NCI-H460 (cell line): ENCODE measurements at places on chromosomes 2 and 18.

GRCh38 chr2:168135121-168135520, 112.3 kb downstream of the STK39 start:
- DNase-seq, result no peak

GRCh38 chr2:3596901-3597417, 2.0 kb downstream of the COLEC11 start:
- DNase-seq, result no peak

GRCh38 chr18:54357082-54357659, 487 bp downstream of the STARD6 start:
- DNase-seq, result no peak

GRCh38 chr2:62713837-62714236, 8.3 kb downstream of the EHBP1 start:
- DNase-seq, result no peak

- no peak for DNase-seq
These were observed 12.1 kb downstream of the CCDC141 start for GRCh38 chr2:179037807-179038206.

DNA sequence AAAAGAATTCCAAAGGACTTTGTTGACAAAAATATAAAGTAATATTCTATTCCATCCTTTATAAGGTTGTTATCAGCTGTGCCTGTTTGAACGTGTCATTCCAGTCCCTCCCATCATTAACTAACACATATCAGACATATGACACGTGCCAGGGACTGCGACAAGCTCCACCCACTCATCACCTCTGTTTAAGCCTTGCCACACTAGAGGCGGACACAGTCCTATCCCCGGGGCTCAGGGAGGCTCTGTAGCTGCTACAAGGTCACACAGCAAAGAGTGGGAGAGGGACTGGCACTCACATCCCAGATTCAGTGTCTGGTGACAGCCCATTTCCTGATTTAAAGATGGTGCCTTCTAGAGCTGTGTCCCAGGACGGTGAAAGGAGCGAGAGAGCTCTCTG, 30.0 kb downstream of the TBC1D8 start:
- DNase-seq, result no peak

GRCh38 chr2:149782572-149782971, 195.0 kb upstream of the MMADHC start:
- no peak for DNase-seq

- no peak for DNase-seq
These were observed 726 bp upstream of the SS18 start for GRCh38 chr18:26091047-26091630.

GRCh38 chr18:36297417-36298125, at the start of gene FHOD3:
Gene FHOD3 (plus strand): TSS chr18:36297713. CDS start chr18:36297836, 123 bp downstream.
- DNase-seq, result peak; percentile 43

DNA sequence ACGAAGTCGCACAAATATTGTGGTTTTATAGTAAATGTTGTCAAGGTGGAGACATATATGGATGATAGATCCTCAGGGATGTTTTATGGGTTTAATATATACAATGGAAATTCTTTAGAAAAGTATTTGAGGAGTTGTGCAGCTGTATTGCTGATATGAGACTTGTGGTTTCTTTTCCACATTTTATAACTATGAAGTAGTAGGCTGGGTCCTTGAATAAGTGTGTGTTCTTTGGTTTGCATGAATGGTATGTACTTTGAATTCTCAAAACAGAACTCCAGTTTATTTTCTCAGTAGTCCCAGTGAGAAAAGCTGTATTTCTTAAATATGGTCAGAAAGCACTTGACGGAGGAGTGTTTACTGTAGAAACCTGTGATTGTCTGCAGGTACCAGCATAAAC, 42.4 kb downstream of the PLCL1 start:
- DNase-seq, result no peak

- no peak for DNase-seq
These were observed 18.0 kb downstream of the PTPN18 start for GRCh38 chr2:130373808-130374365.

GRCh38 chr2:72511906-72512305, 313.9 kb downstream of the EXOC6B start:
- DNase-seq, result no peak

- DNase-seq, result no peak
These were observed 83.4 kb upstream of the CYP20A1 start for GRCh38 chr2:203155406-203155805.

GRCh38 chr2:42755191-42755880, 8.6 kb downstream of the OXER1 start:
- DNase-seq, result no peak

GRCh38 chr2:37816686-37817085, 108.4 kb upstream of the RMDN2 start:
- DNase-seq, result no peak

DNA sequence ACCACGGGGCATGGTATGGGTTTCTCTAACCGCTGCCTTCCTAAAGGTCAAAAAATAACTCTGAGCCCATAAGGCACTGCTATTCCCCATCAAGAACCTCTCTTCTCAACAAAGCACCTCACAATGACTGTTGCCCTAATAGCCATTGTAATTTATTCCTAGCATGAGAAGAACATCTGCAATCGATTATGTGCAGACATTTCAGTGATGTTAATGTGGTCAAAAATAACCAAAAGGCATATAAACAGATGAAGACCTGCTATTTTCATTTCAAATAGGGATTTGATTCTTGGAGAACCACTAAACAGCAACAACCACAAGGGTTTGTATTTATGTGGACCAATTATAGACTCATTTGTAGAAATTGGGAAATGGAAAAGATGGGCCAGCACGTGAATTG, 356.6 kb downstream of the FBXO15 start:
- DNase-seq, result no peak

DNA sequence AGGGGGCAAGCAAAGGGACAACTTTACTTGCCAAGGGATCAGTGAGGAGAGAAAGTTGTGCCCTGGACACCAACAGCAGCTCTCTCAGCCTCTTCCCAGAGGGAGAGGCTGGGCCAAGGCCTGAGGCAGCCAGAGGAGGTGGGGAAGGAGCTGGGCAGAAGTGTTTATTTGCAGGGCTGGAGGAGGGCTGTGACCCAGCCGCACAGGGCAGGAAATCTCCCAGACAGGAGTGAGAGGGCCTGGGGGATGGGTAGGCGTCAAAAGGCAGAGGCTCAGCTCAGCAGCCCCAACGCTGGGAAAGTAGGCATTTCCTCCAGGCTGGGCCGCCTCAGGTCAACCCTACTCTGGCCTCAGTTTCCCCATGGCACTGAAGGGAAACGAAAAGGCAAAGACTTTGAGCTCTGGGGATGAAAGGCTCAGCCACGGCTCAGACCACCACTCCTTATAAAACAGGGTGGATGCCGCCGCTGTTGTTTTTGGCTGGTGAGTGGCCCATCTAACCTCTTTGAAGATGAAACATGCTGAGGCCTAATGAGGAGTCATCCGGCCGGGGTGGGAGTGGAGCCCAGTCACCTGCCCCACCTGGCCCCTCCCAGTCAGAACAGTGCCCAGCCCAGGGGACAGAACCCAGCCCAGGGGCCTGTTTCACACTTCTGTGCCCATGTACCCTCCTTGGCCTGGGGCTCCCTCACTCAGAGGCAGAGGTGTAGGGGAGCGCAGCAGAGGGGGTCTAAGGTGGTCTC, 21.9 kb upstream of the SEMA4C start:
- no peak for DNase-seq

DNA sequence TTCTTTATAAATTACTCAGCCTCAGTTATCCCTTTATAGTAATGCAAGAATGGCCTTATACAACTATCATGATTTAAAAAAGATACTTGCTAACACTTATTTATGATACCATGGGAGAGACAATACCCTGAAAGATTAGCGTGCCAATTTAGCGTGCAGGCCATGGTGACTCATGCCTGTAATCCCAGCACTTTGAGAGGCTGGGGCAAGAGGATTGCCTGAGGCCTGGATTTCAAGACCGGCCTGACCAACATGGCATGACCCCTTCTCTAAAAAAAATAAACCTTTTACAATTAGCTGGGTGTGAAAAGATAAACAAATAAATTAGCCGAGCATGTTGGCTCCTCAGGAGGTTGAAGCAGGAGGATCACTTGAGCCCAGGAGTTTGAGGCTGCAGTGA, 493.4 kb upstream of the FSIP2 start:
- no peak for DNase-seq

- DNase-seq, result no peak
These were observed 677 bp upstream of the TMEM178A start for GRCh38 chr2:39664888-39665591.

DNA sequence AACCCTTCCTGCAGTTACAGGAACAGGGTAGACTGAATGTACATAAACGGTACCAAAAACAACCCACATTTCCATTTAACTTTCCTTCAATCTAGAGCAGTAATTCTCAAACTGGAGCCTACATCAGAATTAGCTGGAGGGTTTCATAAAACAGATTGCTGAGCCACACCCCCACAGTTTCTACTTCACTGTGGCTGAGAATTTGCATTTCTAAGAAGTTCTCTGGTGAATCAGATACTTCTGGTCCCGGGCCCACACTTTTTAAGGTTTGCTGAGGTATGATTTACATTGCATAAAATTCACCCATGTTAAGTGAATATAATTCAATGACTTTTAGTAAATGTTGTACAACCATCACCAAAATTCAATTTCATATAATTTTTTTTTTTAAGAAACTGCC, 113.7 kb downstream of the SRBD1 start:
- no peak for DNase-seq

GRCh38 chr2:179340678-179341077, 76.0 kb upstream of the SESTD1 start:
- peak; percentile 19 for DNase-seq

DNA sequence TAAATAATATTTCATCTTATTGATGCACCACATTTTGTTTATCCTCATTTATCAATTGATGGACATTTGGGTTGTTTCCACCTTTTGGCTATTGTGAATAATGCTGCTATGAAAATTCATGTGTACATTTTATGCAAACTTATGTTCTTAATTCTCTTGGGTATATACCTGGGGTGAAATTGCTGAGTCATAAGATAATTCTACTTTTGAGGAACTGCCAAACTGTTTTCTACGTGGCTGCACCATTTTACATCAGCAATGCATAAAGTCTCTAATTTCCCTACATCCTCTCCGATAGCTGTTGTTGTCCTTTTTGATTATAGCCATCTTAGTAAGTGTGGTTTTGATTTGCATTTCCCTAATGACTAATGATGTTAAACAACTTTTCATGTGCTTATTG, 116.5 kb upstream of the DLX2 start:
- no peak for DNase-seq

DNA sequence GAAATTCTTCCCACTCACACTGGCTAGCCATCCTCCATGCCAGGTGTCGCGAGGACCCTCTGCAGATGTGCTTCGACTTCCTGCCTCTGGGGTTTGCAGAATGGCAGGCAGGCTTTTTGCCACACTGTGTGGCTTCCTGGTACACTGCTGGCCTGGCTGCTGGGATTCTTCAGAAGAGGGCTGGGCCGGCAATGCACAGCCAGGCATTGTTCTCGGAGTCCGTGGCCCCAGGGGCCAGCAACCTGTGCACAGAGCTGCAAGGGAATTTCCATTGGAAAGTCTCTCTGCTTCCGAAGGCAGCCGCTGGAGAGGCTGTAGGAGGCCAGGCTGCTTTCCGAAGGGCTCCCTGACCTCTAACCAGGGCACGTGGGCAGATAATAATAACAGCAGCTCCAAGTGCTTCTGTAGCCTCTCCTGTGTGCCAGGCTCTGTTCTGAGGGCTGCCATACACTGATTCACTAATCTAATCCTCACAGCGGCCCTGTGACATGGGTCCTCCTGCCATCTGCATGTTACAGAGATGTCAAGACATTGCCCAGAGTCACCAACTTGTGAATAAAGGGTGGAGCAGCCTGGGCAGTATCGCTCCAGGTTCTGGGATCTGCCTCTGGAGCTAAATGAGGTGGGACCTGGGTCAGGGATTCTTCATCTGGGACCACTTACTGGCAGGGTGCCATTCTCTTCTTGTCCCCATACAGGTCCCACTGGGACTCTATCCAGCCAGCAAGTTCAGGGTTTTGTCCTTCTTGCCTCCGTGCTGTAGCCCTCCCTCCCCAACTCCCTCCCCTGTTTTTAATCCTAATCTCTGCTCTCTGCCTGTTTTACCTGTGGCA, 5.0 kb downstream of the LDLRAD4 start:
- DNase-seq, result no peak

DNA sequence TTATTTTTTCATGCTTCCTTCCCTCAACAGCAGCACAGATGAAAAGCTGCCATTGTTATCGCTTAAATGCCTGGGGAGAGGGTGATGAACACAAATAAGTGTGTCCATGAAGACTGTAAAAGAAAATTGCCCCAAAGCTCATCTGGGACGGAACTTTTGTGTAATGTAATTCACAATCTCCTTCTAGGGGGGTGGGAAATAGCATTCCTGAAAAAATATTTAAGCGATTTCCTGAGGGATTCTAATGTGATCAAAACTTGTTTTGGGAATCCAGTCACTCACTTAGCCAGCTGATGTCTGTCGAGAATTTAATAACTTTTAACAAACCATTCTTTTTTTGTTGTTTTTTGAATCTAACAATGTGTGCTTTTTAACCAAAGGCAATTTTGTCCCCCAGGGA, 427.9 kb downstream of the PLCL1 start:
- DNase-seq, result no peak

DNA sequence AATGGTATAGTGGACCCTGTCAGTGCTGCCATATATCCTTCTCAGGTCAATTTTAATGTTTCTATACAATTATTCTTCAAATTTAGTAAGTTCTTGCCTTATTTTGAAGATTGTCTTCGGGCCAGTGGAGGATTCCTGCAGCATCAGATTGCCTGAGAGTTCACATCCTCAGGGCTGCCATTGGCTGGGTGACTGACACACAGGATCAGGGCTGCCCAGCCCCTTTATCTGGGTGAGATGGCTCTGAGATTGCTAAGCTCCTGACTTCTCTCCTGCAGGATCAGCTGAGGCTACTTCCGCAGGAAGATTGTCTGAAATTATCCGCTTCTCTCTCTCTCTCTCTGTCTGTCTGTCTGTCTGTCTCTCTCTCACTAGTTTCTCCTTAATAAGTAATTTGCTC, 567.4 kb downstream of the TSN start:
- DNase-seq, result no peak

DNA sequence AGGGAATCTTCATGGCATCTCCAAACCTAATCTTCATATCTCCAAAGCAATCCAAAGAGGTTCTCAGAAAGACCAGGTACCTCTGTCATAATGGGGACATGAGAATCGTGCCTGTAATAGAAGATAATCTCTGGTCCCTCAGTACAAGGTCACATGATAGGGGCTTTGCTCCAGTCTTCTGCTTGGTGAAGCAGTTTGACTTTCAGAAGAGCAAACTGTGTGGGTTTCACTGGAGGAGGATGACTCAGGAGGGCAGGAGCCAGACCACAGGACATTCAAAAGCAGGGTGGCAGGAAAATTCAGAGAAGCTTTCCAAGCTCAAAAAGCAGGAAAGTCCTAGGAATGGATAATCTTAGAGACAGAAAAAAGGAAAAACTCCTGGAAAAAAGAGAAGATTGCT, 10.6 kb upstream of the PAX3 start:
- no peak for DNase-seq
